Amniotic stem cell (primary cell): ENCODE measurements at places on chromosomes 3 and 15.

GRCh38 chr3:48952510-48953118 is 34.0 kb downstream of the ARIH2 start:
- no peak for DNase-seq

DNA sequence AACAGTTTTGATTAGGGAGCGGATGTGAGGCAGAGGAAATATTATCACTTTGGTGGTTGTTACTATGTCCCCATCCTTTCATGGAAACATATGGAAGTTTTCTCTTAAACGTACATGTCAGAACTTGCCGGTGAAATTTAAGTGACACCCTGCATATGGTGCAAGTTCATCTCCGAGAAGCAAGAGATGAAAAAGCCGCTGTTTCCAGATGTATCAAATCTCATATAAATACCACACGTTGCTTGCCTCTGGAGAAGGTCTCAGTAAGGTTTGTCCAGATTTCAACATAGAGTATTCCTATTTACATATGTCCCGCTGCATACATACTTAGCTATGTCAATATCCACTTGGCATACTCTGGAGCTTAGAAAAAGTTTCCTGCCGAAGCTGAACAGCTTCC is 172.2 kb upstream of the ICE2 start:
- no peak for DNase-seq

DNA sequence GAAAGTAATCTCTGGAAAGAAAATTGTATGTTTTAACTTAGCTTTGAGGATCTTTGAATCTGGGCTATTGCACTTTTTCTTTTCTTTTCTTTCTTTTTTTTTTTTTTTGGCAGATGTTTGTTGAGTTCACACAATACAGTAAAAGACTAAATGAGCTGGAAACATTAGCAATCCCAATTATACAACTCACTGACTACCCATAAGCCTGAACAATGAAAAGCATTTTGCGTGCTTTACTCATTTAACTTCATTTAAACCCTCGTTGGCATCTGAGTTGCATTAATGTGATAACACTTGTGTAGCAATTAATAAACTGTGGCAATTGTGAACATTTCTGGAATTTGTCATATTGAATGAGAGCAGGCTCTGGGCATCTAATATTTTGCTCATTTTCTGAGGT is 269.4 kb upstream of the RBMS3 start:
- no peak for DNase-seq

GRCh38 chr15:100931143-100931890 is 12.2 kb downstream of the LRRK1 start:
- DNase-seq = no peak

- no peak for DNase-seq
Measured at GRCh38 chr3:112751564-112752512, 94.8 kb downstream of the CD200R1L start.
